ENCODE measurements at places on chromosomes 6 and 20. TPM values are rescaled to one million over a fixed set of nuclear protein-coding genes. Genes with fewer than 3 reads are reported as not detected.

GRCh38 chr6:30955367-30956042 lies 14.7 kb downstream of the MUCL3 start:
- no peak for DNase-seq

- no peak for DNase-seq
These were observed 298.2 kb upstream of the MARCKS start for GRCh38 chr6:113558966-113559365.

DNA sequence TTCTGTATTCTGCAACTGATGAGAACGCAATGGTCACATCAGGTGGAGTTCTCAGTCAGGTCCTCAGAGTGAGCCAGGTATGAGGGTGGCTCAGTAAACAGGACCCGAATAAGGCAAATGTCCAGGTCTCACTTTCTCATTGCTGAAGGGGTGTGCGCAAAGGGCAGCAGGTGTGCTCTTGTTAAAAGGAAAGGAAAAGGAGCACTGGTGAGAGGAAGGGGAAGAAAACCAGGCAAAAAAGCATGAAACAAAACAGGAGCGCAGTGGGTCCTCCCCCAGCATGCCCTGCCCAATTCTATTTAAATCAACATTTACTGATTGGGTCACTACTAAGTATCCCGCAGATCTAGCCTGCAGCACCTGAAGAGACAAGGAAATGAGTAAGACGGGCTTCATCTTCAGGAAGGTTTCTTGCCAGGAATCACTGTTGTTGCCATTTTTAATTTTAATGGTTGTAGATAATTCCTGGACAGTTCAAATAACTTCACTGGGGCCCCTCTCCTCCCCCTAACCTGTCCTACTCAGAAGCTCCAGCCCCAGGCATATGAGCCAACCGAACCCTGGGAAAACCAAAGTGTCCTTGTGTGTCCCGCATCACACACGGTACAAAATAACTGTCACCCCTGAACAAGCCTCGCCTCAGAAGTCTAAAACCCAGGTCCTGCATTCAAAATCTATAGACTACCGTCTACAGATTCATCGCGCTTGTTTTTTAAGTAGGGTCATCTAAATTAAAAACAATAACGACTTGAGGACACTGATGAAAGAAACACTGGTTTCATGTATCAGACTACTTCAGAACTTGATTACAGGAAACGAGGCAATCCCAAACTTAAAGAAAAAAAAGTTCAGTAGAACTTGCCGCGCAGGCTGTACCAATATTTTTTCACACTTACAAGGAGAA lies 980 bp downstream of the MBOAT1 start:
- no peak for DNase-seq

DNA sequence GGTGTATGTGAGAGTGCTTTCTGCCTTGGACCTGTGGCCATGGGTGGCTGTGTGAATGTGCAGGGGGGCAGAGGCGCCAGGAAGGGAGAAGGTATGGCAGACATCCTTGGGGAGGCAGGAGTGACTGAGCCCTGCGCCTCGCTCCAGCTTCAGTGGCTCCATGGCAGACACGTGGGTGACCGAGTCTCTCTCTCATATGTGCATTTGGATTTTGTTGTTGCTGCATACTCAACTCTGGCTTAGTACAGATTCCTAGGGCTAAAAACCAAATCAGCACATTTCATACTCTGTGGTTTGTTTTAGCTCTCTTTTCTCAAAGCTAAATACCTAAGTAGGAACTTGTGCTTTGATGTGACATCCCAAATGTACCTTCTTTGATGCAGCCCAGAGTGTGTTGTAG lies 97.6 kb downstream of the DTD1 start:
- DNase-seq, result no peak

DNA sequence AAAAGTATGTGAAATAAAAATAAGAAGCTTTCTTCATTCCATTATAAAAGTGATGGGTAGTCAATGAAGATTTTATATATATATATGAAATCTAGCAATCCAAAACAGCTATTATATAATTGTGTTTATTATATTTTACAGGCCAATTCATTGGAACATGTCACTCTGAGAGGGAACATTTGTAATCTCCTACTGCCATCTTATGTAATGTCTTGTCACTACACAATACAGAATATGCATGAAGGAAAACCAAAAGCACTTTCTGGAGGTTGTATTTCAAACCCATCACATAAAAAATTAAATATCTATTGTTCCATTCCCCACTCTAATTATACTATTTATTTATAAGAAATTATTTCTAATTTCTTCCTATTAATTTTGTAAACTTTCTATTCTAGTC lies 31.5 kb upstream of the IRAK1BP1 start:
- DNase-seq, result no peak

DNA sequence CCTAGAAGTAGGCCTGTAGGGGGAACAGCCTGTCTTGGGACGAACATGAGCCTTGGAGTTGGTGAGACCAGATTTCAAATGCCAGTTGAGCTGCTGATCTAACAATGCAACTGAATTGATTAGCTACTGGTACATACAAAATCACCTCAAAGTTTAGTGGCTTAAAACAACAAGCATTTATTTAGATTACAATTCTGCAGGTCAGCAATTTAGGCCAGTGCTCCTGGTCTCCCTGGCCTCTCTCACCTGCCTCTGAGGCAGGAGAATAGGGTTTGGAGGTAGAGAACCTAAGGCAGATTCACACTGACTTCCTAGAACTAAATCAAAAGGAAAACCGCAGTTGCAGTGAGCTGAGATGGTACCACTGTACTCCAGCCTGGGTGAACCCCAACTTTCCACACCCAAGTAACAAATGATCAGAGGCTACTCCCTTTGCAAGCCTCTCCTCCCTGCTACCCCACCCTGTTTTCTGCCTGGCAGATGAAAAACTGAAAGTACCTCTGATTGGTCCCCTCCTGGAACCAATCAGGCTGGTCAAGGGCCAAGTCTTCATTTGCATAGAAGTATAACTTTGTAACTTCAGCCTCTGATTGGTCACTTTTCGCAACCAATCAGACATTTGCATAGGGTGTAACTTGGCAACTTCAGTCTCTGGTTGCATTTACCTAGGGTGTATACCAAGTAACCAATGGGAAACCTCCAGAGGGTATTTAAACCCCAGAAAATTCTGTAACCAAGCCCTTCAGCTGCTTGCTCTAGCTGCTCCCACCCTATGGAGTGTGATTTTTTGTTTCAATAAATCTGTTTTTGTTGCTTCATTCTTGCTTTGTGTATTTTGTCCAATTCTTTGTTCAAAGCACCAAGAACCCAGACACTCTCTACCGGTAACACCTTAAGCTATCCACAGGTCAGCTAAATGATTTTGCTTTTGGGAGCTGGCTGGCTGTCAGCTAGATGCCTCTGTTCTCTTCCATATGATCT lies 8.1 kb upstream of the UBR2 start:
- no peak for DNase-seq

GRCh38 chr6:56076033-56076432 lies 171.3 kb downstream of the COL21A1 start:
- no peak for DNase-seq

DNA sequence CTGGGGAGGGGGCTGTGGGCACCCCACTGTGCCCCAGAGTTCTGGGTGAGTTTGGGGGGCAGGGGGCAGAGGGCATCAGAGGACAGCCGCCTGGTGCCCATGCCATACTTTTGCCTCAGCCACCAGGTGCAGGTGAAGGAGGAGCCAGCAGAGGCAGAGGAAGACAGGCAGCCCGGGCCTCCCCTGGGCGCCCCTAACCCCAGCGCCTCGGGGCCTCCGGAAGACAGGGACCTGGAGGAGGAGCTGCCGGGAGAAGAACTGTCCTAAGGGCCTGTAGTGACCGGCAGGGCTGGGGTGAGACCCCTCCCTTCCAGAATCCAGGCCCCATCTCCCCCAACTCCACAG lies 39.6 kb upstream of the MDFI start:
- no peak for DNase-seq

GRCh38 chr6:44856479-44856878 lies 469.0 kb downstream of the CDC5L start:
- no peak for DNase-seq

- DNase-seq, result peak; percentile 44
These were observed 78.8 kb upstream of the OPRM1 start for GRCh38 chr6:153960281-153960680.

DNA sequence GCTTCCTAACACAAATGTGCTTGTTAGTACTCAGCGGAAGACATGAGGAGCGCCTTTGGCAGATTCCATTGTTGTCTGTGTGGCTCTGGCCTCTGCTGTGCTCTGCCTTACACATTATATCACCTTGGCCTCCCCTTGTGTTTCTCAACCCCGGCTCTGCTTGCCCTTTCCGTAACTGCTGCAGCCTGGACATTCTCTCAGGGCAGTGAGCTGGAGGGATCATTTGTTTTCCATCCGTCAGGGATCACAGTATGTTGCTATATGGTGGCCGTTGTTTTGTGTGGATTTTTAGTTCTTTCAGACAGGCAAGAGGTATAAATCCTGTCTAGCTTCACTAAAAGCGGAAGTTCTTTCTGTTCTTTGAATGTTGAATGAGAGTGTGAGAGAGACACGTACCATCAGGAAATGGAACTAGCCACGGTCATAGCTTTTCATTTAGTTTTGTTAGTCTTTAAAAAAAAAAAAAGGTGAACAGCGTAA lies 175.1 kb downstream of the JARID2 start:
- no peak for DNase-seq

Gene PNLDC1
- polyA plus RNA-seq, result 0.23 TPM

Gene SRSF12
- 3.8 TPM for polyA plus RNA-seq

GRCh38 chr20:26276554-26277210 lies 580.0 kb upstream of the ZNF337 start:
- DNase-seq, result no peak

Gene TAAR1
- polyA plus RNA-seq, result not detected

DNA sequence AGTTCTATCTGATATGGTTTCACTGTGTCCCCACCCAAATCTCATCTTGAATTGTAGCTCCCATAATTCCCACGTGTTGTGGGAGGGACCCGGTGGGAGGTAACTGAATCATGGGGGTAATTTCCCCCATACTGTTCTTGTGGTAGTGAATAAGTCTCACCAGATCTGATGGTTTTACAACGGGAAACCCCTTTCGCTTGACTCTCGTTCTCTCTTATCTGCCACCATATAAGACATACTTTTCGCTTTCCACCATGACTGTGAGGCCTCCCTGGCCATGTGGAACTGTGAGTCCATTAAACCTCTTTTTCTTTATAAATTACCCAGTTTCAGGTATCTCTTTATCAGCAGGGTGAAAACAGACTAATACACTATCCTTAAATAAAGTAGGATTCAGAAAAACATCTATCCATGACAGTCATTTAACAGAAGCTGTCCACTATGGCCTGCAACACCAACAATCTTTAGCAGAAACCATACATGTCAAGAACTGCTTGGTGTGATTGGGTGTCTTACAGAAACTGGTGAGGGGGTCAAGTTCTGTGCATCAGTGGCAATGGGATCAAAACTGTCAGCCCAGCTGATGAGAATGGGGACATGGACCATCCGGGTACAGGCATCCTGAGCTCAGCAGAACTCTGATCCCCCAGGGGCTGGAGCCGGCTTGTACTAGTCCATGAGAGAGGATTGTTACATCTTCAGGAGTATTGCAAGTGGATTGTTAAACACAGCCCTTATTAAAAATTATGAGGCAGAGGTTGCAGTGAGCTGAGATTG lies 59.2 kb downstream of the SCML4 start:
- no peak for DNase-seq

Gene SEC23B
- 16.5 TPM for polyA plus RNA-seq

- DNase-seq, result no peak
These were observed 233.0 kb upstream of the PRND start for GRCh38 chr20:4488407-4489339.

GRCh38 chr20:45067558-45067957 lies 33.4 kb downstream of the KCNS1 start:
- no peak for DNase-seq

GRCh38 chr6:39441301-39441700 lies 118.8 kb upstream of the KCNK16 start:
- DNase-seq, result no peak

DNA sequence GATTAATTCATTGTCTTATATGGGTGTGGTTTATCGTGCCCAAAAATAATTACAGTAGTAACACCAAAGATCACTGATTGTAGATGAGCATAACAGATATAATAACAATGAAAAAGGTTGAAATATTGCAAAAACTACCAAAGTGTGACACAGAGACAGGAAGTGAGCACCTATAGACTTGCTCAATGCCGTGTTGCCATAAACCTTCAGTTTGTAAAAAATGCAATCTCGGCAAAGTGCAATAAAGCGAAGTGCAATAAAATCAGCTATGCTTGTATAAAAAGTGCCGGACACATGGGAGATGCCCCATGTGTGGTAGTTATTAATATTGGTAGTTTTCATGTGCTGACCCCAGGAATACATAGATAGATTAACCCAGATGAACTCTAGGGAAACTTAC lies 192.6 kb downstream of the NRN1 start:
- no peak for DNase-seq

GRCh38 chr6:97240222-97240621 lies 42.8 kb downstream of the MMS22L start:
- no peak for DNase-seq

- peak; percentile 46 for DNase-seq
These were observed 56.1 kb upstream of the B3GAT2 start for GRCh38 chr6:71012866-71013469.

DNA sequence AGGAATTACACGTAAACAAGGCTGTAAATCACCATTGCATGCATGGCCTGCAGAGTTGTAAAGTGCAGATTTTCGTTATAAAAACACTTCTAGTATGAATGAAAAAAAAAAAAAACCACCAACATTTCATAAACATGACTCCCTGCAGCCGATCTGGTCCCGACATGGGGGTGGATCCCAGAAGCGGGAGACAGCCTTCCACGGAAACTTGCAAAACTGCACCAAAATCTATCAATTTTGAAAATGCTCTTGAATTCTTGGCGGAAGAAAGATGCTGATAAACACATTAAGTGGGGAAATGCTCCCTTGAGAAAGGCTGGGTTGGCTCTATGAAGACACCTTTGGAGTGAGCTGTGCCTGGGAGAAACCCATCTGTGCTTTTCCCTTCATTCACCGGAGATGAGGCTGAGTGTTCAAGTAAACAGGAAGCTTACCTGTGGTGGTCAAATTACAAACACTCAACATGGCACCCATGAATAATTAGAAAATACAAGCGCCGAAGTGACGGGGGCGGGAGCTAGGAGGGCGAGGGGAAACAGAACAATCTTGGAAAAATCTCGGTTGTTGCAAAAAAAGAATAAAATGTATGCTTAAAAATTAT lies 845 bp upstream of the ANKRD60 start:
- DNase-seq, result no peak

- DNase-seq, result peak; percentile 14
These were observed 182.6 kb downstream of the RNGTT start for GRCh38 chr6:88780714-88781389.

DNA sequence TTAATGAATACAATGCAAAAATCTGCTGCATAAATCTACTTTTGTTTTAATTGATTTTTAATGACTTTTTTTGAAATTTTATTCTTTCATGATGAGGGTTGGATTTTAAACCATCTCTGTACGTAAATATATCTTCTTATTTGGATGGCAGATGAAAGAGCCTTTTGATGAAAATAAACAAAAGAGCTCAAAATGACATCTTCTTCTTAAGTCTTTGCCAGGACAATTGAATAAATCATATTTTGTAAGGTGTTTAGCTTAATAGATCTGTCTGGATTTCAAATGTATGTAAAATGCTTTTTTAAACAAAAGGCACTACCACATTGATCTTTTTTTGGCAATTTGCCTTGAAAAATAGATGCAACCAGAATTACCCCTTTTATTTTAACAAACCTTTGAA lies 39.3 kb downstream of the KIF6 start:
- DNase-seq, result no peak
